ENCODE measurements at places on chromosomes 2 and 18. TPM values are rescaled to one million over a fixed set of nuclear protein-coding genes. Genes with fewer than 3 reads are reported as not detected.

- H3K27me3 ChIP-seq = no peaks in the 10 kb centered on the region
- DNase-seq = peak; percentile 17
- no peak overlapping the region for H3K4me3 ChIP-seq
- peaks cover 10% of the 10 kb centered on the region for H3K4me1 ChIP-seq
- no peak overlapping the region for H3K27ac ChIP-seq
- no peaks in the 10 kb centered on the region for H3K36me3 ChIP-seq
Observed at GRCh38 chr18:76524900-76525698, 30.1 kb upstream of the ZNF516 start.

DNA sequence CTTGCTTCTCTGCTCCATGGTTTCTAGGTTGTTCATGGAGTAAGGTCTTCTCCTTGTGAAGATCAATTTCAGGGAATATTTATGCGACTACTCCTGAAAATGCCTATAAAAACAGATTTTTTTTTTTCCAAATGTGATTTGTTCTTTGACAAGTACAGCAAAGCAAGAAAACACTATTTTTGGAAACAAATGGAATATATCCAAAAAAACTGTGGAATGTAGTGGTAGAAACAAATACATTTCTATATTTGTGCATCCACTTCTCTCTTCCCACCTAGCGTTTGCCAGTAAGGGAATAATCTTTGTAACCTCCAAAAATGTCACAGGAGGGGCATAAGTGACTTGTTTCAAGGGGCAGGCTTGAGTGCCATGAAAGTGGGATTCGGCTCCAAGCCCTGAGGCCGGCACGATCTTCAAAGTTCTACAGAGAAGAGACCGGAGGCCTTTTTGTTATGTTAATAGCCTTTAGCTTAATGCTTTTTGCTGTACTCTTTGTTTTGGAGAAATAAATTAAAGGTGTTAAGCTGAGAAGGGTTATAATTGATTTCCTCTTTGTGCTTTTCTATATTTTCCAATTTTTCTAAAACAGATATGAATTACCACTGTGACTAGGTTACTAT lies 200.6 kb downstream of the NRP2 start:
- no peaks in the 10 kb centered on the region for H3K27me3 ChIP-seq
- H3K36me3 ChIP-seq = no peaks in the 10 kb centered on the region
- no peaks in the 10 kb centered on the region for H3K4me1 ChIP-seq
- DNase-seq = no peak

- DNase-seq = peak; percentile 64
- H3K4me3 ChIP-seq = no peak within 1 kb of the TSS
- H3K36me3 ChIP-seq = no peaks in the 10 kb centered on the region
- H3K27me3 ChIP-seq = no peaks in the 10 kb centered on the region
Observed at GRCh38 chr2:231926180-231926741, at the start of gene NPPC. Gene NPPC, minus strand, starts transcription at chr2:231926396. Its CDS starts 147 bp downstream, at chr2:231926249.

- no peaks in the 10 kb centered on the region for H3K27me3 ChIP-seq
- no peak for DNase-seq
- no peak overlapping the region for H3K27ac ChIP-seq
- peaks cover 23% of the 10 kb centered on the region for H3K4me1 ChIP-seq
Observed at GRCh38 chr2:158460632-158461297, 4.0 kb downstream of the PKP4 start.

DNA sequence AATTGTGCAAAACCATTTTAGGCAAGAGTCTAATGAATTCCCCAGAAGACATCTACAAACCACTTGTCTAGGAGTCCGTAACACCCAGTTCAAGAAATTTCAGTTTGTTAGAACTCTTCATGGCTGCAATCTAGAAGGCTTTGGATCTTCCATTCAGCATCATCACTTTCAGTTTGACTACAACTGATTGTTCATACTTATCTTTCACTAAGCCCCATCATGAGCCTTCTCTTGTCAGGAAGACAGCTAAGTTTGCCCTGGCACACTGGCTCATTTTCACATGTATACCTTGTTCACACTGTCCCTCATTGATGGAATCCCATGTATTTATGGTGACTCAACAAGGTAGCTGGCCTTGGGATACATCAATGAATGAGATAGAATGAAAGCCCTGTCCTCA lies 898.4 kb upstream of the CELF4 start:
- H3K27me3 ChIP-seq = no peaks in the 10 kb centered on the region
- no peak overlapping the region for H3K4me3 ChIP-seq
- no peaks in the 10 kb centered on the region for H3K36me3 ChIP-seq
- no peaks in the 10 kb centered on the region for H3K4me1 ChIP-seq

DNA sequence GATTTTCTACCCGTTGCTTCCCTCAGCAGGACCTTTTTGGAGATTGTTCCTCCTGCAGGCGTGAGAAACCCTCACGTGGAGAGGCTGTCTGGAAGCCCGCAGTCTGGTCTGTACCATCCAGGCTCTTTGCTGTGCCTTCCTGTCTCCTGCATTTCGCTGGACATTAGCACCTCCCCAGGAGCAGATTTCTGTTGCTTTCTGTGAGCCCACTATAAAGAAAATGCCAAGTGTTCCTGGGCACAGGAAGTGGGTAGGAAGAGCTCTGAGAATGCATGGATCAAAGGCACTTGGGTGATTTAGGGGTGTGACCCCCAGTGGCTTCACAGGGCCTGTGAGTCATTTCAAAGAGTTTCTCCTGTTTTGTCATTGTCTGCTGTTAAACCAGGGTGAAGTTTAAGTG lies 27.3 kb downstream of the SPTBN1 start:
- H3K4me1 ChIP-seq = peaks cover 53% of the 10 kb centered on the region
- no peak for DNase-seq
- H3K27ac ChIP-seq = no peak overlapping the region
- no peak overlapping the region for H3K4me3 ChIP-seq

GRCh38 chr2:206535260-206535986 lies 92.1 kb downstream of the ADAM23 start:
- H3K27me3 ChIP-seq = no peaks in the 10 kb centered on the region
- H3K36me3 ChIP-seq = no peaks in the 10 kb centered on the region
- DNase-seq = no peak
- no peak overlapping the region for H3K27ac ChIP-seq

DNA sequence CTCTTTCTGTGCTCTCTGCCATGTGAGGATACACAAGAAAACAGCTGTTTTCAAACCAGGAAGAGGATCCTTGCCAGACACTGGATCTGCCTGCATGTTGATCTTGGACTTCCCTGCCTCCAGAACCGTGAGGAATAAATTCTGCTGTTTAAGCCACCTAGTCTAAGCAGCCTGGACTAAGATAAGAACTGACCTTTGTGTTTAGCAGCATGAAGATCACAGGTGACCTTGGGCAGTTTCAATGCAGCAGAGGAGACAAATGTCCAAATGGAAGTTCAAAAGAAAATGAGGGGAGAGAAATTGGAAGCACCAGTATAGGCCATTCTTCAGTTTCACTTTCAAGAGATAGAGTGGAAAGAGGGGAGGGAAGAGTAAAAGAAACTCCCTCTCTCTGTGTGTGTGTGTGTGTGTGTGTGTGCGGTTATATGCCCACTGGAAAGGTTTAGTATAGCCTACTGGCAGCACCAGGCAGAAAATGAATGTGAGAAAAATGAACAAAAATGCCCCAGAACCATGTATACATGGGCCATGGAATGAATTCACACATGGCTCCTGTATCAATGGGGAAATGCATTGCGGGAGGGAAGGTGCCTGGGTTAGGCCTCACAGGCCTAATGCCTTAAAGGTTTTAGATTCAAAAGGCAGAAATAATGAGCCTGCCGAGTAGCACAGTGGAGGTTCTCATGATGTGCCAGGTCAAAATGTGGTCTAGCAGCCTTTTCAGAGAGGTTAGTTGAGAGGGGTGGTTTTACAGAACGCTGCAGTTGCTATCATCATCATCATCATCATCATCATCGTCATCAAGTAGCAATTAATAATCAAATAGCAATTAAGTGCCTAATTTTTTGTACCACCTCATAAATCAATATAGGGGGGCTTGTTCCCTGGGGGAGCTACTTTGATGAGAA lies 1.1 kb upstream of the CERS6 start:
- peaks cover 12% of the 10 kb centered on the region for H3K4me1 ChIP-seq
- H3K27me3 ChIP-seq = no peaks in the 10 kb centered on the region
- no peak for DNase-seq
- H3K27ac ChIP-seq = no peak overlapping the region

DNA sequence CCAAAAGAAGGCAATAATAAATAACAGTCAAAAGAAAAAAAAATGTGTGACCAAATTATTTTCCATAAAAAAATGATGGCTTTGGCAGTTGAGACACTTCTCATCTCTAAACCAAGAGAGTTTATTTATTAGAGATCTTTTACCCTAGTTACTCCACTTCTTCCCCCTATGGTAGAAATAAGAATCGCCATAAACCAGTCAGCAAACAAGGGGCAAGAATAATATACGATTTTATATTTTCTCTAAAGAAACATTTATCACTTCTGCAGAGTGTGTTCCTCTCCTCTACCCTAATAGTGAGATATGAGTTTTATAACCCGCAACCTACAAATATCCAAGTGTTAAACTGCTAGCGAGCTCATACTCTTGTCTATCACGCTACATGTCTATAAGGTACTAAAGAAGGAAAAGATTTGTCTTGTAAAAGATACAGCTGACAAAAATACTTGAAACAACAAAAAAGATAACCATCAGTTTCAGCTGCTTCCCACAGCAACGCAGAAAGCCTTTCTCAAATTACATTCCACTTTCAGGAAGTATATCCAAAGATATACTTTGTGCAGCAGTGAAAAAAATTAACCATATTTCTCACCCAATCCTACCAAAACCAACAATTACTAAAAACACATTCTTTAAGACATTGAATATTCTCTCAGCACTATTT lies 2.3 kb downstream of the RNF103 start:
- no peaks in the 10 kb centered on the region for H3K27me3 ChIP-seq
- no peak for DNase-seq
- peaks cover 8% of the 10 kb centered on the region for H3K4me1 ChIP-seq
- H3K27ac ChIP-seq = no peak overlapping the region
- peak overlapping the region; percentile 99 for H3K4me3 ChIP-seq

- no peaks in the 10 kb centered on the region for H3K4me1 ChIP-seq
- H3K27me3 ChIP-seq = no peaks in the 10 kb centered on the region
- no peak for DNase-seq
Observed at GRCh38 chr18:52963481-52963880, 623.5 kb downstream of the DCC start.

DNA sequence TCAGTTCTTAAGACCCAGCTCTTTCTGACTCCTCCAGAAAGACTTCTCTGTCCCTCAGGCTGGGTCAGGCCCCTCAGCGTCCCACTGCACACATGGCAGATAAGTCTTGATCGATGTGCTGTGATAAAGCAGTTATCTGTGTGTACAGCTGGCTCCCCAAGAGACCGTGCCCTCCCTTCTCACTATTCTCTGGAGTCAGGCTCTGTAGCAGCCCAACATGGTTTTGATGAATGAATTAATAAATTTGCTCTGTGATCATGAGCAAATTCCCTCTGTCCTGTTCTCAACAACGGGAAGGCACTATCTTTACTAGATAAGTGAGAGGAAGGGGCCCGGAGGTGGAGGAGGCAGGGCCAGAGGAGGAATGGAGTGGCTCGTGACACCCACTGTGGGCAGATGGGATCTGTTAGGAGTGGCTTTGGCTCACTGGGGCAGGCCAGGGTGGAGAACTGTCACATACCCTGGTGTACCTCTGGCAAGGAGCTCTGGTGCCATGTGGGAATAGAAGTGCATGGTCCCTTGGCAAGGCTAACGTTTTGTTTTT lies 48.3 kb downstream of the ZFP36L2 start:
- H3K27ac ChIP-seq = peak overlapping the region; percentile 95
- H3K36me3 ChIP-seq = no peaks in the 10 kb centered on the region
- H3K4me3 ChIP-seq = no peak overlapping the region

- no peak for DNase-seq
- H3K27me3 ChIP-seq = no peaks in the 10 kb centered on the region
- no peak overlapping the region for H3K4me3 ChIP-seq
- peaks cover 4% of the 10 kb centered on the region for H3K4me1 ChIP-seq
- no peaks in the 10 kb centered on the region for H3K36me3 ChIP-seq
Observed at GRCh38 chr2:1136067-1136466, 185.4 kb downstream of the SNTG2 start.

DNA sequence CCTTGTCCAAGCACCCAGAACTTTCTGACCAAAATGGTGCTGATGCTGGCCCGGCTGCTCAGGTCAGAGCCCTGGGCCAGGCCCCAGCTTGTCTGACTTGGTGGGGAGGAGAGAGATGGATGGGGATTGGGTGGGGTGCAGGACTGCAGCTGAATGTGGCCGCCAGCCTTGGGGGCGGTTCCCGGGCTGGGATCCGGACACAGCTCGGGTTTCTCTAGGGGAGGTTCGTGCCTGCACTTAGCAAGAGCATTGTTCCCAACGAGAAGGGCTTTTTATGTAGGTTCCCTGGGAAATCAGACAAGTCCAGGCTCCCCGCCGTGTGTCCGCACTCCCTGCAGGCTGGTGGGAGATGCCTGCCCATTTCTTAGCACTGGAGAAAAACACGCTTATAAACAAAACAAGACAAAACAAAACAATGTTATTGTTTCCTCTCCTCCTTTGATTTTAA lies 50.5 kb upstream of the HS6ST1 start:
- H3K27me3 ChIP-seq = no peaks in the 10 kb centered on the region
- no peak for DNase-seq
- no peaks in the 10 kb centered on the region for H3K36me3 ChIP-seq
- H3K4me1 ChIP-seq = peaks cover 10% of the 10 kb centered on the region

- no peak overlapping the region for H3K27ac ChIP-seq
- H3K4me3 ChIP-seq = no peak overlapping the region
- no peaks in the 10 kb centered on the region for H3K27me3 ChIP-seq
- no peak for DNase-seq
- H3K4me1 ChIP-seq = no peaks in the 10 kb centered on the region
Observed at GRCh38 chr2:199220920-199221319, 236.8 kb downstream of the SATB2 start.

- H3K27me3 ChIP-seq = no peaks in the 10 kb centered on the region
- H3K4me1 ChIP-seq = no peaks in the 10 kb centered on the region
- no peak for DNase-seq
- H3K27ac ChIP-seq = no peak overlapping the region
Observed at GRCh38 chr2:178892751-178893625, 85.8 kb upstream of the TTN start.

DNA sequence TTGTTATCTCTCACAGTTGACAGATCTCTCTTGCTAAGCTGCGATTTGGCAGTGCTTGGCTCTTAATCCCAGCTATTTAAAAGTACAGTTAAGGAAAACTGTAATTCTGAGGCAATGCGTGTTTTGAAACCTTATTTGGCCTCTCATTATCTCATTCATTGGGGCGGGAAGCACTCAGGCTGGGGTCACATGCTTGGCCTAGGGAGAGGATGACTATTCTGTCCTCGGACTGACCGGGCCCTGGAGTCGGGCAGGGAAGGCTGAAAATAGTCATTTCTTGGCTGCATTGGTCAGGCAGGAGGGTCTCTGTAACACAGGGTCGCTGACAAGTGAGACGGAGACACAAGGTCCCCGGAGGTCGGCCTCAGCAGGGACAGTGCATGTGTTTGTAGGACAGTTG lies 20.2 kb upstream of the EMILIN2 start:
- no peaks in the 10 kb centered on the region for H3K36me3 ChIP-seq
- no peak overlapping the region for H3K27ac ChIP-seq
- H3K27me3 ChIP-seq = no peaks in the 10 kb centered on the region
- no peak for DNase-seq
- H3K4me1 ChIP-seq = no peaks in the 10 kb centered on the region

Gene ZNF521
- total RNA-seq = 67.3 TPM

Gene IL36A
- not detected for total RNA-seq

Gene IGFBP2
- 26.5 TPM for total RNA-seq

Gene RNF149
- total RNA-seq = 81.6 TPM

Gene DSG4
- not detected for total RNA-seq

Gene ALPP
- not detected for total RNA-seq

Gene KCTD1
- total RNA-seq = 66.0 TPM

Gene THSD7B
- 1.2 TPM for total RNA-seq

Gene FAM124B
- total RNA-seq = 0.88 TPM

Gene GPR45
- total RNA-seq = not detected

Gene MBD2
- total RNA-seq = 81.4 TPM

Gene SH3YL1
- 128 TPM for total RNA-seq

Gene SIGLEC15
- total RNA-seq = 0.33 TPM
